Neural crest cell (in vitro differentiated cells): ENCODE measurements at places on chromosomes 4 and X.

- DNase-seq = no peak
Observed at GRCh38 chr4:146470604-146471003, 51.1 kb downstream of the SLC10A7 start.

GRCh38 chrX:46029777-46030176 lies 515.4 kb downstream of the ZNF674 start:
- no peak for DNase-seq

- DNase-seq = no peak
Observed at GRCh38 chr4:31294655-31295480, 574.7 kb downstream of the PCDH7 start.

DNA sequence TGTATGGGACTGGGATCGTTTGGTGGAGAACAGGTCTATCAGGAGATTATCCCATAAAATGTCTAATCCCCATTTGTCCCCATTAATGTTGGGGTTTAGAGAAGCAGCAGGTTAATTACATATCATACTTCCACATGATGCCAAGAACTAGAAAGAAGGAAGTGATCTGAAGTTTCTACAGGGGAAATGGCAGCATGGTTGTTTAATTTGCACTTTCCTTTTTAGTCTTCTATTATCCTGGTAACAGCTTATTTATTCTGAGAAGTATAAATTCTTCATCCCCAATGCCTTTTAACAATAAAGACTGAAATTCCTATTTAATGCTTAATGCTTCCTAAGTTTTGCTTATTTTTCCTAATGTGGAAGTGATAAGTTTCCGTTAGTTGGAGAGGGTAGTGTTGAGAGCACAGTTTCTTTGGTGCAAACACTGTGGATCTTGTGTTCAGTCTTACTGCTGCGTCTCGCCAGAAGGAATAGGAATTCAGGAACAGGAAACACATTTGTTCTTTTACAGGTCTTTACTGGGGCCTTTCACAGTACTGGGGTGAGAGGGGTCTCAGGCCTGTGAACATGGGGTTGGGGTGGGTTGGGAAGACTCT lies 59.5 kb upstream of the TADA2B start:
- DNase-seq = no peak

GRCh38 chr4:10701702-10702460 lies 17.3 kb upstream of the CLNK start:
- no peak for DNase-seq

DNA sequence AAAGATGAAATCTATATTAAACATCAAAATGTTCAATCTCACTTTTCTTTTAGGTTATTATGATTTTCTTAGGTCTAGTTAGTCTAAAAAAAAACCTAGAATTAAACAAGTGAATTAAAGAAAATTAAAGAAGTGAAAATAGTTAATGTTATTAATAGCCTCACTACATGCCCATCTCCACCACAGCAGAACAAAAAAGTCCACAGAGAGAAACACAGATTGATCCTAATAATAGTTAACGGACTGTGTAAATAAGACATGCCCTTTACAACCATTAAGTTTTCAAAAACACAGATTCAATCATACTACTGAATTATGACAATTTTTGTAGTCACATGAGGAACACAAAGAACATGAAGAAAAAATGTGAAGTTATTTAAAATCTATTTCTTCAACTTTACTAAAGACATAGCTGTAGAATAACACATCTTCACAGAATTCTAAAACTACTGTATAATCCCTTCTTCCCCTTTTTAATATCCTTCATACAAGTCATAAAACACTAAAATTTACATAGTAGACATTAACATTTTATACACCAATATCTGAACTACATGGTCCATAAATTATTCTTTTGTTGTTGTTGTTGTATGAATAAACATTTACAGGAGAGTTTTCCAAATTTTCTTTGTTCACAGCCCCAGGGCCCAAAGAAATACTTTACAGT lies 15.3 kb downstream of the HELQ start:
- no peak for DNase-seq
